ENCODE measurements at places on chromosomes 2 and 18.

DNA sequence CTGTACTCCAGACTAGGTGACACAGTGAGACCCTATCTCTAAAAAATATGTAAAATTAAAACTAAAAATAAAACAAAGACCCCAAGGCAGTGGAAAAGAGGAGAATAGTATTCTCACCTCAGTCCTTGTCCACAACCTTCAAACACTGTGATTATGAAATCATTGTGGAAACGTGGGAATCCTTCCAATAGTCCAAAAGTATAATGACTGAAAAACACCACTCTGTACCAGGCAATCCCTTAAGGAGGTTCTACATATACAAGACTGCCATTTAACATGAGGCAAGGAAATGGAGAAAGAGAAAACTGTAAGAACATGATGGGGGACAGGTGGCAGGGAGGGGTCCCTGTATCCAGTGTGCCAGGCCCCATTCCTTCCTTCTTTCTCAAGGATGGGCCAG, 66.1 kb downstream of the ACVR1 start:
- DNase-seq, result no peak

- DNase-seq, result no peak
Measured at GRCh38 chr2:236899146-236899545, 186.5 kb upstream of the COPS8 start.

- peak; percentile 9 for DNase-seq
Measured at GRCh38 chr2:158034198-158034866, 67.3 kb upstream of the UPP2 start.

GRCh38 chr2:157874997-157875640, 1.0 kb downstream of the ACVR1 start:
- no peak for DNase-seq

DNA sequence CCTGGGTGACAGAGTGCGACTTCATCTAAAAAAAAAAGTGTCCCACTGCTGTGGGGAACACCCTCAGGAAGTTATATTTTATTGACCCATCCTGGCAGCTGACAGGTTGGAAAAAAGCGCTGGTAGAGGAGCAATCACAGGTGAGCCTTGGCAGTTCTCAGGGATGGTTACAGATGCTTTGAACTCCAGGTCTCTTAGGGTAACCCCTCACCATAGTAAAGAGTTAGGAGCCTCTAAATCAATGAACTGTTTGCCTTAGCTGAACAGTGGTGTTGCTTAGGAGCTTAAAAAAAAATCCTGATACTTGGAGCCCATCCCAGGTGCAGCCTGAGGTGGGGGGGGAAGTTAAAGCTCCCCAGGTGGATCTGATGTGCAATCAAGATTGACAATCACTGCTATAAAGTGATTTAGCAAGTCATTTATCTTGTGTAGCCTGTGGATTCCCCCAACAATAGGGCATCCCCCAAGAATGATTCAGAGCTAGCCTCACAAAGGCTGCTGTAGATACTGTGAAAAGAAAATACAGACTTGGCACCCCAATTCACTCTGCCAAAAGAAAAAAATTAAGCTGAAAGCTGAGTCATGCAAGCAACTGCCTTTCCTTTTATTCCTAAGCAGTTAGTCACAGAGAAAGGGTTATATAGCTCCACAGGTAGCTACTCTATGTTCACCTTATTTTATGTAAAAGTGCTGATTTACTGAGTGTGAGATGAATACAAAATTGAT, 14.8 kb downstream of the SLC16A14 start:
- no peak for DNase-seq

- DNase-seq, result no peak
Measured at GRCh38 chr18:48347756-48348326, 61.3 kb downstream of the ZBTB7C start.

GRCh38 chr18:61397222-61397621, 64.0 kb downstream of the CDH20 start:
- DNase-seq, result no peak

GRCh38 chr18:44791520-44791919, 110.8 kb downstream of the SETBP1 start:
- no peak for DNase-seq

GRCh38 chr2:199903111-199903510, 8.0 kb upstream of the C2orf69 start:
- no peak for DNase-seq

DNA sequence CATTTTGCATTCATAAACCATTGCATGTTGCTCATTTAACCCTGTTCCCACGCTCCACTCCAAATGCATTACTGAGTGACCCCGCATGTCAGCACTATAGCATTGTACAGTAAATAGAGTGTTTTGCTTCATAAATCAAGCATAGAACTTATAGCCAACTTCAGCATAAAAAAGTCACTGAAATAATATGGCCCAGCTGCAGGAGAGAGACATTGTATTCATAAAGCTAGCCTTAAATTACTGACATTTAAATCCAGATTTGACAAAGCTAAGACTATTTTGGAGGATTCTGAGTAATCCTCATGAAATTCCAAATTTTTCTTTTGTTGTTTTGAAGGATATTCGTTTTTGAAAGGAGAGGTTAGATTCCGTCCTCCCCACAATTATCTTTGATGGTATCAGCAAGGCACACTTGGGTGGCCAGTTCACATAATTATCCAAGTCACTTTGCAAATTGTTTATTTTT, 320.9 kb upstream of the TCF4 start:
- DNase-seq, result no peak

DNA sequence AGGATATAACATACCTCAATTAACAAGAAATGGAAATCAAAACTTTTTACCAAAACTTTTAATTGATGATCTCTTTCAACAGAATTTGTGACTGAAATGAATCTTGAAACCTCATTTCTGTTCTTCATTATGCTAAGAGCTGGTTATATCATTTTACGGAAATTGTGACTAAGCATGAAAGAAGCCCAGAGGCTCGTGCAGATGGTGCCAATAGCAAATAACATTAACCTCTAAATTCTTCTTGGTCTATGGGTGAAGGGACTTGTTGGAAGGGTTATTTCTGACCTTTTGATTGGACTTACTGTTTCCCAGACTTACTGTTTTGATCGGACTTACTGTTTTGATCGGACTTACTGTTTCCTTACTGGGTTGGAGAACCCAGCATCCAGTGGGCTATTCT, 435.6 kb downstream of the TDRD15 start:
- no peak for DNase-seq

DNA sequence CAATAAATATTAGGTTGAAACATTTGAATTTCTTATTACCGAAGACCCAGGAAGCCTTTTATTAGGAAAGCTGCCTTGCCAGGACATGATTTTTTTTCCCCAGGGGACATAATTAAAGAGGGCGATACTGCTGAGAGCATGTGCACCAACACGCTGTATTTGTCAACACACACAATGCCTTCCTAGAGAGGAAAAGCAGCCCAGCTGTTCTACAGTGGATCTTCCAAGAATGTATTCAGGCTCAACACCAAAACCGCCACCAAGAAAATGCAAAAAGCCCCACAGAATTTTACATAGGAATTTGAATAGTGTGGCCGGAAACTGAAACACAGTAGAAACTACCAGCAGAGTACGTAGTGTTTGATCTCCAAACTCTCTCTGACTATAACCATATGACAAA, 320.4 kb downstream of the DLGAP1 start:
- no peak for DNase-seq

DNA sequence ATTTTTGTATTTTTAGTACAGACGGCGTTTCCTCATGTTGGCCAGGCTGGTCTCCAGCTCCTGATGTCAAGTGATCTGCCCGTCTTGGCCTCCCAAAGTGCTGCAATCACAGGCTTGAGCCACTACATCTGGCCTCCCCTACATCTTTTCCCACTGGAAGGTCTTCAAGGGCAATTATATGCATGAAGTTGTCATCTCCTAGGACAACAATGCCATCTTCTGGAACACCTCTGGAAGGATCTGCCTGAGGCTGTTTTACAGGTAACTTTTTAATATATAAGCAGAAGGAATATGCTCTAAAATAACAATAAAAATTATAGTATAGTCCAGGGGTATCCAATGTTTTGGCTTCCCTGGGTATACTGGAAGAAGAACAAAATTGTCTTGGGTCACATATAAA, 321.4 kb downstream of the AFF3 start:
- no peak for DNase-seq

DNA sequence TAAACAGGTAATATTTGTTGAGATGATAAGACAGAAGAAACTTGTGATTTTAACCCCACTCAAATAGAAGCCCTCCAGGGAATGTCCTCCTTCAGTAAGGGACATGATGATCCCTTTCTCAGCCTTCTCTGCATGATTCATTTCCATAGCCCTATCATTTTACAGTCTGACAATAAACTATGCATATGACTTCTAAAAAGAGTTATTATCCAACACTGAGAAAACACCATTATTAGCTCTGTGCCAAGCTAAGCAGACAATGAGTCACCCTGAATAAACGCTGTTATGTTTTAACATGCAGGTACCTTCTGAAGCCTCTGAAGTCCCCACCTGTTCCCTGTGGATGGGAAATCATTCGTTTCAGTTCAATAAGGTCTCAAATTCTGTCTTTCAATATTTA, 54.7 kb downstream of the DTNB start:
- DNase-seq, result no peak

DNA sequence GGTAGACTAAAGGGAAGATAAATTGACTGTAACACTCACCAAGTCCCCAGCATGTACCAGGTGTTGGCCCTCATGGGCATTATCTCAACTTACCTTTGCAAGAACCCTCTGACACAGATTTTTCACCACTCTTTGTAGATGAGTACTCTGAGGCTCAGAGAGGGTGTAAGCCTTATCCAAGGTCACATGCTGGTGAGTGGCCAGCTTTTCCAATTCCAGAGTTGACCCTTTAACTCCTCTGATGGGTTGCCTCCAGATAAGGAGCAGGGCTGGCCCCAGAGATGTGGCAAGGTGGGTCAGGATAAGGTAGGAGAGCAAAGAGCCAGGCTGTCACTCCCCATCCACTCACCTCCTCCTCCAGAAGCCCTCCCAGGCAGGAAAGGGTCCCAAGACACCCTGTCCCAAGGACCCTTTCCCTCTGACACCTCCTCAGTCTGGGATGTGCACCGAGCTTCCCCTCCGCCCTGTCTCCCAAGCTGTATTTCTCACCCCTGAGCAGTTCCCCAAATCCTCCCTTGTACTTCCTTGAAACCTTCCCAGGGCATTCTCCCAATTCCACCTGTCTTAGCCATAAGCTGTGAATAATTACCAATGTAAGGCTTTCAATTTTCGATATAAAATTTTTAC, 165.9 kb downstream of the ZFP36L2 start:
- no peak for DNase-seq

DNA sequence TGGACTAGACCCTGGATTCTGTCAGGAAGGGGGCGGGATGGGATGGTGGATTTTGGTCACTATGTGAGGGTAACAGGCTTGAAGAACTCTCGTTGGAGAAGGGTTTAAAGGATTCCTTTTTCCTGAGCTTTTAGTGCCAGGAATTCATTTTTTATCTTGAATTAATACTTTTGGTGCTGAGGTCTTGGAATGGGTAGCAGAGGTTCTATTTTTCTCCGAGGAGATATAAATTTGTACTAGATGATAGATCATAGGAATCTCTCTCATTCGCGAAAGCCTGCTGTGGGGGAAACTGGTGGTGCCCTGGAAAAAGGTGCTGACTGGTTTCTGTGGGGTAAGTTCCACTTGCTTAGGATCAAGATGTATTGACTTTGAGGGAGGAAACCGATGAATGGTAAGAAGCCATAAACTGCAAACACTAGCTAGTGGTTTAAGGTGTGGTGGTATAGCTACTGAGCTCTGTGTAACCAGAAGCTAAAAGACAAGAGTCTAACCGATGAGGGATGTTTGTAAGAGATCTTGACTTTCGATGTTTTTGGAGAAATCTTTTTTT, 706 bp downstream of the AGPS start:
- DNase-seq, result no peak

Data from NCI-H187 treated with DMSO at 0.1 percent for 48 hours (cell line).